Stimulated activated CD8-positive, alpha-beta memory T cell treated with anti-CD3 and anti-CD28 coated beads, Interleukin-4, amount 100 ng/mL, for 1 hour (primary cell): ENCODE measurements at places on chromosomes 11 and 22.

DNA sequence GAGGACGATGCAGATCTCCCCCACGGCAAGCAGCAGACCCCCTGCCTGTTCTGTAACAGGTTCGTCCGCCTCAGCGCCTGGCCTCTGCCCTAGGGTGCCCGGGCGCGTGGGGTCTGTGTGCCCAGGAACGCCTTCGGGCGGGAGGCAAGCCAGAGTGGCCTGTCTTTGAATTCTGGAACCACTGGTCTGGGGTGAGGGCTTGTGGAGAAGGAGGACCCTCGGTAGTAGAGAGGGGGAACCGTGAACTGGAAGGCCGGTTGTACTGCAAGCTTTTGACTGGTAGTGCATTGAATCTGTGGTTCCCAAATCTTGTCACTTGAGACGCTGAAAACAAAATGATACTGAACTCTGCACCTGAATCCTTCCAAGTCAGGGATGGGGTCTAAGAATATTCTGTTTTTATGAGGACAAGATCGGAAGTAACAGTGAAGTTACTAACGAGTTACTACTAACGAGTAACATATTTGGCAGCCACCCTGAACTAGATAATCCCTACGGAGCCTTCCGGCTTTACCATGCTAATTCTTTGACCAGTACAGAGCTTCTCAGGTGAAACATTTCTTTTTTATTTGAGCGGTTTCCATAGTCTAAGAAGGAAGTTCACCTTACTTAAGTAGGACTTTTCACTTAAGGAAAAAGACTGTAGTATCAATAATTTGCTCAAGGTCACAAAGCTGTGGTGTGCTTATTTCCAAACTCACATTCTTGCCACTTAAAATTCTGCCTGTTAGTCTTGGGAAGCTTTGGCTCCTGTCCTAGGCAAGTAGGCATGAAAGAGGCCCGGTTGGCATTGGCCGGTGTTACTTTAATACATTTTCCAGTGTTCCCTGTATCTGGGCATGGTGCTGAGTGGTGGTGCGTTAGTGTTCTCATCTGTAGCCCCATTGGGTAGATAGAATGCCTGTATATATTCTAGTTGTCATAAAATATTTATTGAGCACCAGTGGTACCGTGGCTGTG lies 860 bp downstream of the PRMT3 start:
- no peak for DNase-seq

GRCh38 chr11:2118677-2119076 lies 20.5 kb downstream of the IGF2 start:
- no peak for DNase-seq

- no peak for DNase-seq
Observed at GRCh38 chr11:108663154-108663877, 1.6 kb upstream of the DDX10 start.

DNA sequence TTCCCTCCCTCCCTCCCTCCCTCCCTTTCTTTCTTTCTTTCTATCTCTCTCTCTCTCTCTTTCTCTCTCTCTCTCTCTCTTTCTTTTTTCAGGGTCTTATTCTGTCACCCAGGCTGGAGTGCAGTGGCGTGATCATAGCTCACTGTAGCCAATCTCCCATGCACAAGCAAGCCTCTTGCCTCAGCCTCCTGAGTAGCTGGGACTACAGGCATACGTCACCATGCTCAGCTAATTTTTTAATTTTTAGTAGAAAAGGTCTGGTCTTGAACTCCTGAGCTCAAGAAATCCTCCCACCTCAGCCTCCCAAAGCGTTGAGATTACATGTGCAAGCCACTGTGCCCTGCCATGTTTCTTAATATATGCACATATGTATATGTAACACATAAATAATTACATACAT lies 19.0 kb downstream of the TSKU start:
- DNase-seq = no peak

- no peak for DNase-seq
Observed at GRCh38 chr11:9972989-9973388, 309.1 kb downstream of the SWAP70 start.

GRCh38 chr11:75345455-75346160 lies 5.9 kb downstream of the ARRB1 start:
- no peak for DNase-seq

DNA sequence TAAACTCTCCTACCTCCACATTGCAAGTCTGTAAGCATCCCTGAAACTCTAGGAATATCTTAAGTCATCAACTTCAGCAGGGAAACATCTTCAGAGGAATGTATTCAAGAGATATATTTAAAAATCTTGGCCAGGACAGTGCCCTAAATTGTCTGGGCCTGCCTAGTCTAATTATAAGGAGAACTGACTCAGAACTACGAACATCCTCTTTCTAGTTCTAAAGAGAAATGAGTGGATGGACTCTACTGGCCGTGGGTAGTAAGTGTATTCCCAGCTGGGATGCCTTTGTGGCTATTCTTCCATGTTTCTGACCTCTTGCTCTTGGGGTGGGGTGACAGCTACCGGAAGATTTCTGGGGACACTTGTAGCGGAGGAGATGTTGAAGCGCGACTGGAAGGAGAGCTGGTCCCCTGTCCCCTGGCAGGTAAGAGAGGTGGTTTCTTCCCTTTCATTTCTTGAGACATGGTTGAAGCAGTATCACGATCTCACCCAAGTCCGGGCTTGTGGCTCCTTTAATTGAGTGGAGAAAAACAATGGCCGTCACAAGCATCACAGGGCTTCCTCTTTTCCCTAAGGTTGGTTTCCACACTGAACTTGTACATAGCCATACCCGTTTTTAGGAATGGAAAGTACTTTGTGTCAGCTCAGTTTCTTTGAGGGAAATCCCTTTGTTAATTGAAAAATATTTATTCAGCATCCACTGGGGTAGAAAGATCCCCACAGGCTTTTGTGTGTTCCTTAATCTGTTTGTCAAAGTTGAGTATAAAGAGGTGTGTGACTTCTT lies 97.7 kb upstream of the SORL1-AS1 start:
- no peak for DNase-seq

- DNase-seq = no peak
Observed at GRCh38 chr11:86663761-86664160, 8.7 kb downstream of the ME3 start.

GRCh38 chr11:122645847-122646246 lies 9.7 kb upstream of the UBASH3B start:
- DNase-seq = no peak

DNA sequence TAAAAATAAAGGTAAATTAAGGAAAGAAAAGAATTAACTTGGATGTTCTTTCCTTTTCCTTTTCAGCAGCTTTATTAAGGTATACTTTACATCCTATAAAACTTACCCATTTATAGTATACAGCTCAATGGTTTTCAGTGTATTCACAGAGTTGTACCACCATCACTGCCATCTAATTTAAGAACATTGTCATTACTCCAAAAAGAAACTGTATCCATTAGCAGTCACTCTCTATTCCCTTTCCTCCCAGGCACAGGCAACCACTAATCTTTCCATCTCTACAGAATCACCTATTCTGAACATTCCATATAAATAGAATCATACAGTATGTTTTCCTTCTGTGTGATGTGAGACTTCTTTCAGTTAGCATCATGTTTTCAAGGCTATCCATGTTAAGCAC lies 38.9 kb upstream of the TNRC6B start:
- no peak for DNase-seq

GRCh38 chr11:67367761-67368227 lies 5.6 kb downstream of the CLCF1 start:
- no peak for DNase-seq

DNA sequence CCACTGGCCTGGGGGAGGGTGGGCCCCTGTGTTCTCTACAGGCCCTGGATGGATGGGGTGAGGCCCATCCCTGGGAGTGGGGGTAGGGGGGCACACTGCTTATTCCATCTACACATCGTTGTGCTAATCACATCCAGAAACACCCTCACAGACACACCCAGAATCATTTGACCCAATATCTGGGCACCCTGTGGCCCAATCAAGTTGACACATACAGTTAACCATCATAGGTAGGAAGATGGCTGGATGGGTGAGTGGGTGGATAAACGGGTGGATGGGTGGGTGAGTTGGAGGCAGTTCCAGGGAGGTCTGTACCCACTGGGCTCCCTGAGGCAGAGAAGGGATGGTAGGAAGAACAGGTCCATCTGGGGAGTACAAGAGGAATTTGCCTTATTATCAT lies 81.3 kb upstream of the LINC01488 start:
- no peak for DNase-seq

DNA sequence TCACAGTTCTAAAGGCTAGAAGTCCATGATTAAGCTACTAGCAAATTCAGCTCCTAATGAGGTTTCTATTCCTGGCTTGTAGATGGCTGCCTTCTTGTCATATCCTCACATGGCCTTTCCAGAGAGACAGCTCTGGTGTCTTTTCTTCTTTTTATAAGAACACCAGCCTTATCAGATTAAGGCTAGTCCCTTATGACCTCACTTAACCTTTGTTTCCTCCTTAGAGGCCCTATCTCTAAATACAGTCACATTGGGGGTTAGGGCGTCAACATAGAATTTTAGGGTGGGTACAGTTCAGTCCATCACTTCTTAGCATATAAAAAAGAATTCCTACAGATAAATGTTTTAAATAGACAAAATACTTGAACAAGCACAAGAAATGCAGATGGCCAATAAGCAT lies 18.2 kb upstream of the CLPB start:
- DNase-seq = no peak

DNA sequence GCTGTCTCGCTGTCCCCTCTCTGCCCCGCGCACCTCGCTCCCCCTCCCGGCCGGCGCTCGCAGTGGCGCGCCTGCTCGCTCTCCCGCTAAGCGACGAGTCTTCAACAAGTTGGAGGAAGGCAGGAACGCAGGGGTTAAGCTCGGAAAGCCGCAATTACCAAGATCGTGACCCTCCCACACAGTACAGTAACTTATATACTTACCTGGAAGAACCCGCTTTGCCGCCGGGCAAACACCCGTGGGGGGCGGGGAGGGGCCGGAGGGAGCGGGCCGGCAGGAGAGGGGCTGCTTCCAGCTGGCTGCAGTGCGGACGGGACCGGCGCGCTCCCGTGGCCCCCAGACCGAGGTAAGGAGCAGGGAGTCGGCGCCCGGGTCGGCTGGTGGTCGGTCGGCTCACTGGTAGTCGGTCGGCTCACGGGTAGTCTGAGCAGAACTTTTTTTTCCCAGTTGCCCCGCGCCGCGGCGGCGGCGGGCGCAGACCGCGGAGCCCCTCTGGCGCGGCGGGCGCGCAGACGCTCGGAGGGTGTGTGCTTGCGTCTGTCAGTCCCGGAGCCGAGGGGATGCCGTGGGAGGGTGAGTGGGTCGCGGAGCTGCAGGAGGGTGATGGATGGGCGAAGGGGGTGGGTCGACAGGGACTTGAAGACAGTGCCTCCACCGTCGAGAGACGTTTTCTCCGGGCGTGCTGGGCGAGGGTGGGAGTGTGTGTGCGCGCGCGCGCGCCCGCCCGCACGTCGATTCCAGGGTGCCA lies 101.2 kb upstream of the HSD17B12 start:
- no peak for DNase-seq

DNA sequence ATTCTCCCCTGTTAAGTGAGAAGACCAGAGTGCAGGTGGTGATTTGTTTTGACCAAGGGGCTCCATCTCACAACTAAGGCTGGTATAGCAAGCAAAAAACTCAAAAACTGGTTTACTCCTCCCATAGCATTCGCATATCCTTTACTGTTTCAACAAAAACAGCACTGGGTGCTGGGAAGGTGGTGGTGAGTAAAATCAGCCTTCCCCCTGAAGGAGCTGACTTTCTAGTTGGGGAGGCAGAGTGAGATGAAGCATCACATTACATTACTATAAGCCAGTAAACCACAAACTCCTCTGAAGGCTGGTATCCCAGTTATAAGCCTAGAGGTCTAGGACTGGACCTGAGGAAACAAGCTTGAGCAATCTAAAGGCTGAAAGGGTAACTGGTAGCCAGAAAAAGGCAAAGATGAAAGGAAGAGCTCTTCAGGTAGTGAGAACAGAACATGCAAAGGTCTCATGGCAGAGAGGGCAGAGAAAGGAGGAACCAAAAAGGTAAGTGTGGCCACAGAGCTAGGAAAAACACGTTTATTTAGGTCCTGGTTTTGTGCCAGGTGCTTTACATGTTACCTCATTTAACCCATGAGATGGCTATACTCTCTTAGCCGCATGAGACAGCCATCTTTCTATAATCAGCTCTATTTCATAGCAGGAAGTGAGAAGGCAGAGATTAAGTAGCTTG lies 22.3 kb downstream of the TMEM123 start:
- no peak for DNase-seq

GRCh38 chr11:12822392-12823022 lies 148.3 kb downstream of the TEAD1 start:
- no peak for DNase-seq

DNA sequence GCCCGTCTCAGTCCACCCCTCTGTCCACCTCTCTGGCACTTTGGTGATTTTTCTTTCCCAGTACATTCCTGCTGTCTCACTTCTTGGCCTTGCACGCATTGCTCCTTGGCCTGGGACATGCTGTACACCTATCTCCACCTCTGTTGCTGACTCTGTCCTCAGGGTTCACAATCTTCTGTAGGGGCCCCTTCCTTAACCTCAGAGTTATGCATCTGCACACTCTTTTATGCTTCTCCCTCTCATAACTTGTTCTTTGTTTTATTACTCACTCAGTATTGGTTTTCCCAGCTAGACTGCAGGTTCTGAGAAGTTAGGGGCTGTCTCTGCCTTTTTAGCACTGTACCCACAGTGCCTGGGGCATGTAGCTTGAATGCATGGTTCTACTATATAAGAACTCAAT lies 139.1 kb upstream of the MTMR2 start:
- no peak for DNase-seq

DNA sequence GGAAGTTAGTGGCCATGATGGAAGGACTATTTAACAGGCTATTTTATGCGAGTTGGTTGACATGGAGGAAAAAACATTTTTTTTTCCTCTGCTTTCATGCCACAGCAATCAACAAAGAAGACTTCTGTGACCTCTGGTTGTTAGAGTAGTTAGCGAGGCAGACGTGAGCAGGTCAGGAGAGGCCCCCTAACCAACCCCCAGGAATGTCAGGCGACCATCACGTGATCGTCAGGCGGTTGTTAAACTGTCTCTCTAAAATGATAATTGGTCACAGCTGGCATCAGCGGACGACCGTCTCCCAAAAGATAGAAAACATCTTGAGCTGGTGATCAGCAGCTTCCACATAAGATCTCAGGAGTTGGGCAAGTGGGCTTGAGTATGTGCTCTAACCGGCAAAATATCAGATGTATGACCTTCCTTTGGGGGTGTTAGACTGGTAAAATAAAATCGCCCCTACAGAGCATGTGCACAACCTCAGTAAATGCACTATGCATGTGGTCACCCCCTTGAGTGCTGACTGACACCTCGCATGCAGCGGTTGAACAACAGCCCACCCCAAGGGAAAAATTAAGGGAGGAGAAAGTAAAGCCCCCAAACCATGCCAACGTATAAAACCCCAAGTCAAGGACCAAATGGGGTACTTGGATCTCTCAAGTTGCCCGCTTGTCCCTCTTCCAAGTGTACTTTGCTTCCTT lies 20.9 kb upstream of the NARS2 start:
- DNase-seq = no peak

- no peak for DNase-seq
Observed at GRCh38 chr11:104764710-104765045, 133.6 kb downstream of the CASP12 start.
